ENCODE measurements at places on chromosomes 1 and 21. TPM values are rescaled to one million over a fixed set of nuclear protein-coding genes. Genes with fewer than 3 reads are reported as not detected.
A peak's percentile ranks its signal among the peaks of the same experiment; 100 is the strongest.

- no peak for DNase-seq
Measured at GRCh38 chr1:85652327-85652726, 55.9 kb downstream of the ZNHIT6 start.

GRCh38 chr1:85027242-85027983, 20.9 kb downstream of the MCOLN3 start:
- DNase-seq = no peak

- DNase-seq = no peak
Measured at GRCh38 chr1:30754684-30755171, 2.8 kb downstream of the LAPTM5 start.

LHX8 gene
- total RNA-seq = 0.31 TPM

SLC45A3 gene
- 4.2 TPM for total RNA-seq

DNA sequence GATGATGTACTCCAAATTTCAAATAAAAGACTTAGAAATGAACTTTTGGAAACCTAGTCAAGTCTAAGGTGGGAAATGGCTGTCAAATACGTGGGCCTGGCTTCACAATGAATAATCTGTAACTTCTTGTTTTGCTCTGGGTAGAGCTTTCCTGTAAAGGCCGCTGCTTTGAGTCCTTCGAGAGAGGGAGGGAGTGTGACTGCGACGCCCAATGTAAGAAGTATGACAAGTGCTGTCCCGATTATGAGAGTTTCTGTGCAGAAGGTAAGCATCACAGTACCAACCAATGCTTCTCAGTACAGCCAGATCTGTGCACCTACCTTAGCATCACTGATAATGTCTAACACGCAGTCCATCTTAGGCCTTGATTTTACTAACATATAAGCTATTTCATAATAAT, 73.6 kb downstream of the TPR start:
- no peak for DNase-seq

PAQR6 gene
- total RNA-seq = 19.0 TPM

DNA sequence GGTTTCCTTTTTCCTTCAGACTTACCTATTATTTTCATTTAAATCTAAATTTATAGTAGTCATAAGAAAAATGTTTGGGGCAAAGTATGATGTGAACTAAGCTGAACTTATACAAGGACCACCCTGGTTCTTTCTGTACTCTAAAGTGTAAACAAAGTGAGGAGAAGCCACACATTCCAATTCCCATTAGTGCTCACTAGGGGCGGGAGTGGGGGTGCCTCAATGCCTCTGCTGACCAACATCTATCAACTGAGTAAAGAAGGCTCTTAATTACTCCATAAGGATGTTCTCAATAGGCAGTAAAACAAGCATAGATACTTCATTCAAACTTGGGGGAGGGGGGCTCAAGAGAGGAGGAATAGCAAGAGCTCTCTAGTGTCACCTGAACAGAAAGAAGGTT, 151.7 kb downstream of the CDC42BPA start:
- DNase-seq = no peak

DNA sequence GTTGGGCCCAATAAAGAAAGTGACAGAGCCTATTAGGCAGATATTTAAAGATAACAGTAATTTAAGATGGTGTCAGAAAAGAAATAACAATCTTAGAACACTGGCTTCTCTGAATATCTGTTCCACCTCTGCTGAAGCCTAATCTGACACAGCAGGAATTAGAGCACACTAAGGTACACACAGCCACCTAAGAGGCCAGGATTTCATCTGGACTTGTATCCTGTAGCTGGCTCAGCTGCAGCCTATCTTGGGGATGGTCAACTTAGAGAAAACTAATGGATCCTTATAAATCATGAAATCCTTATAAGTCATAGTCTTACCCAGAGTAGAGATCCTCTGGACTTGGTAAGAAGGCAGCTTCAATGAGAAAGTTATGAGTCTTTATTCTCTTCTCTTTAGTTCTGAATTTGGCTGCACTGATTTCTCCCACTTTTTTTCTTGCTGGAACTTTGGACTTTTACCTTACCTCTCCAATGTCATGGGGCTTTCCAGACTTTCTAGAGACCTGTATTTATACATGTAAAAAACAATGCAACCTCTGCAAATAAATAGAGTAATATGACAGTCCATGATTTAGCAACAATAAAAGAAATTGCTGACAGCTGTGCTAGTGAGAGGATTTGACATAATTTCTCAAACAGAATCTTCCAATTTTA, at the start of gene GBP7:
GBP7 (minus strand) TSS at position 403 of the 656 bp plus-strand sequence. CDS start 4,068 bp downstream, outside the sequence.
- DNase-seq = no peak

DPT gene
- total RNA-seq = 0.22 TPM

DNA sequence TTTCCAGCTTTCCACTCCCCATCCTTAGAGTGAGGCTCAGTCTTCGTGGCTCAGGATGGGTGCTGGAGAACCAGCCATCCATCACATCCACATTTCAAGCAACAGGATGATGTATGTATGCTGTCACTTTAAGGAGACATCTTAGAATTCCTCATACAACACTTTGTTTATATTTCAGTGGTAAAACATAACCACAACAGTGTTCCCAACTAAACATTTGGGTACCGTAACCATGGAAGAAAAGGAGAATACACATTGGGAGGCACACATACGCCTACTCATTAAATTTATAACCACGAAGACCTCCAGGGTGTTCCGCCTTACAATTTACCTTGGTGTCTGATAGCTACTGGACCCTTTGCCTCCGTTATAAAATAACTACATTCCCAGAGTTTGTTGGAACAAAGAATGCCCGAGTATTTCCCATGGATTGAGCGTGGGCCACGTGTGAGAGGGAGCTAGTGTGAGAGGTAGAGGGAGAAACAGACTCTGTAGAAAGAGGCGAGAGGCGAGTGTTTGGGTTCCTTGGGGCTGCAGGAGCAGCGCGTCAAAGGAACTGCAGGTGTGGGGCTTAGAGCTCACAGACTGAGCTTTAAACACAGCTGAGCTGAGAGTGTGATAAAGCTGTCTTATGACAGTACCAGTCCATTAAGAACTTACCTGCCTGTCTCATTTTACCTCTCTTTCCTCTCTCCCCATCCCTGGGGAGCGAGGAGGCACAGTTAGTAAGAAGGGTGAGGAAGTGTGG, 111.5 kb upstream of the USP24 start:
- DNase-seq = no peak

GRCh38 chr1:231626951-231627614, 493 bp downstream of the DISC1 start:
- peak; percentile 70 for DNase-seq

GRCh38 chr1:190935925-190936324, 458.3 kb upstream of the BRINP3 start:
- no peak for DNase-seq

- no peak for DNase-seq
Measured at GRCh38 chr1:171597203-171597602, 24.8 kb upstream of the MYOCOS start.

NPHS2 gene
- total RNA-seq = 0.31 TPM

DENND2D gene
- 12.7 TPM for total RNA-seq

TNNT2 gene
- total RNA-seq = 21.3 TPM

- no peak for DNase-seq
Measured at GRCh38 chr21:22579741-22580140, 1581.5 kb downstream of the NCAM2 start.

HTR1D gene
- 0.92 TPM for total RNA-seq

- no peak for DNase-seq
Measured at GRCh38 chr21:45323487-45324311, 36.0 kb upstream of the POFUT2 start.

GRCh38 chr1:227317523-227318015, 723 bp downstream of the CDC42BPA start:
- peak; percentile 70 for DNase-seq

- no peak for DNase-seq
Measured at GRCh38 chr21:44295163-44295573, 4.7 kb upstream of the PFKL start.

- no peak for DNase-seq
Measured at GRCh38 chr1:5815211-5815610, 177.0 kb downstream of the NPHP4 start.

GRCh38 chr1:107867422-107867821, 97.6 kb downstream of the VAV3 start:
- DNase-seq = no peak
